ENCODE measurements at places on chromosomes 5 and 9.

DNA sequence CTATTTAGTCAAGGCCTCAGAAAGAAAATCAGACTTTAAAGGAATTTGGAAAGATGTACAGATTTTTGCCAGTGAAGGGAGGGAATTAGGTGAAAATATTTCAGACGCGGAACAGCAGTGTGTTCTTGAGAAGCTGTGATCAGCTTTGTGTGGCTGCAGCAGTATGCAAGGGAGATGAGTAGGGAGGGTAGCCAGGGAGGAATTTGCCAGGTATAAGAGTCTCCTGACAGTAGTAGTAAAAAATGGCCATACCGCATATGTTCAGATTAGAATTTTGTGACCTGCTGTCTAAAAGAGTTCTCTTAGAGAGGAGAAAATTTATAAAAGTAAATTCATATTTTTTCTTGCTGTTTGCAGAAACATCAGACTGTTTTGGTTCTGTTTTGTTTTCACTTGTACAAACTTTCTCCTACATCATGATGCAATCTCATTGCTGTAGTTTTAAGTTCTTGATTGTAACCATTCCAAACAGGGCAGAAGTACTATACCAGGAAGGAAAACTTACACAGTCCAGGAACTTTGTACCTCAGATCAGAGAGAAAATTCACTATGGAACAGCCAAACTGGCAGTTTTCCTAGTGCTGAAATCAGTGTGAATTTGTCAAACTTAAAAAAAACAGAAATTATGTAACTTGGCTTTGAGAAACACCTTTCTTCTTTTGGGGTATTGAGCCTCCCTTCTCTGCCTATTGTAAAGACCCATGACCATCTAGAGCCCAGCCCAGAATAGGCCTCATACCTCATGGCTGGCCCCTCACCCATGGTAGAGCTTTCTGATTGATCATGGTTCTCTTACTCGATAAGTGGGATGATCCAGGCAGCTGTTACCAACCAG, 78.4 kb upstream of the NR3C1 start:
- no peak for DNase-seq

- no peak for DNase-seq
Observed at GRCh38 chr5:2167671-2168070, 284.9 kb upstream of the IRX4 start.

DNA sequence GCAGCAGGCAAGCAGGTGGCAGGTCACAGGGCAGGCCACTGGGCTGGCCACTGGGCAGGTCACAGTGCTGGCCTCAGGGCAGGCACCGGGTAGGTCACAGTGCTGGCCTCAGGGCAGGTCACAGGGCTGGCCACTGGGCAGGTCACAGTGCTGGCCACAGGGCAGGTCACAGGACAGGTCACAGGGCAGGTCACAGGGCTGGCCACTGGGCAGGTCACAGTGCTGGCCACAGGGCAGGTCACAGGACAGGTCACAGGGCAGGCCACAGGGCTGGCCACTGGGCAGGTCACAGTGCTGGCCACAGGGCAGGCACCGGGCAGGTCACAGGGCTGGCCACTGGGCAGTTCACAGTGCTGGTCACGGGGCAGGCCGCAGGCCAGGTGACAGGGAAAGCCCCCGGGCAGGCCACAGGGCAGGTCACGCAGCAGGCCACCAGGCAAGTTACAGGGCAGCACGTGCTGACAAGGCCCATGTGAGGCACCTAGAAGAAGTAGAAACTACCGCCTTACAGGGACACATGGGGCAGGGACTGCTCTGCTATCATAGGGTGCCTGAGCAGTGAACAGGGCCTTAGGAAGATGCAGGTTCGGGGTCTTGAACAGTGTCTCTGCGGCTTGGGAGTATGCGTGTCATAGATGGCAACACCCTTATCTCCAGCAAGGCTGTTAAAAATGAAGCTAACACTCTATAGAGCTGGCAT, 18.6 kb upstream of the MED10 start:
- DNase-seq = no peak

DNA sequence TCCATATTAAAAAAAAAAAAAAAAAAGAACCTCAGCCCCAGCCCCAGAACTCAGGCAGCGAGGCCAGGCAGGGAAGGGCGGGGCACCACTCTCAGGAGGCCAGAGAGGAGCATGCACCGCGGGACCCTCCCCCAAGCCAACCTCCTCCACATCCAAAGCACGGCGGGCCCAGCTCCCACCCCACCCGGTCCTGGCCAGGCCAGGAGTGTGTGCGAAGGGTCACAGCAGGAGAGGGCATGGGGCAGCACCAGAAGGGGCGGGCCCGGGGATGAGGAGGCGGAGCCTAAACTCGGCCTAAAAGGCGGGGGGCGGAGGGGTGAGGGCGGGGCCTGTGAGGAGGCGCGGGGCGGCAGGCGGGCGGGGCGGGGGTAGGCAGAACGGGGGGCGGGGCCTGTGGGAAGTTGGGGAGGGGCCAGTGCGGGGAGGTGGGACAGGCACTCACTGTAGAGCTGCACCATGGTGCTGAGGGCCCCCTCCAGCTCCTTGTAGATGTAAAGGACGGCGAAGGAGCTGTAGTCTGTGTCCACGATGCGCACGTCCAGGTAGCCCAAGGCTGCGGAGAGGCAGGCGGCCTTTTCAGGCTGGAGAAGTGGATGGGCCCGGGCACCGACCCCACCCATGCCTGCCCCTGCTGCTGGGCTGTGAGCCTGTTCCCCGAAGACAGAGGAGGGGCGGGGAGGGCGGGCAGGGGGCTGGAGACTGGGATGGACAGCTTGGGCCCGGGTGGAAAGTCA, 1.2 kb downstream of the LCN15 start:
- peak; percentile 72 for DNase-seq

GRCh38 chr5:73263001-73263710, 90.2 kb downstream of the TMEM174 start:
- DNase-seq = no peak

GRCh38 chr9:137721479-137721878, 102.7 kb downstream of the EHMT1 start:
- DNase-seq = no peak

DNA sequence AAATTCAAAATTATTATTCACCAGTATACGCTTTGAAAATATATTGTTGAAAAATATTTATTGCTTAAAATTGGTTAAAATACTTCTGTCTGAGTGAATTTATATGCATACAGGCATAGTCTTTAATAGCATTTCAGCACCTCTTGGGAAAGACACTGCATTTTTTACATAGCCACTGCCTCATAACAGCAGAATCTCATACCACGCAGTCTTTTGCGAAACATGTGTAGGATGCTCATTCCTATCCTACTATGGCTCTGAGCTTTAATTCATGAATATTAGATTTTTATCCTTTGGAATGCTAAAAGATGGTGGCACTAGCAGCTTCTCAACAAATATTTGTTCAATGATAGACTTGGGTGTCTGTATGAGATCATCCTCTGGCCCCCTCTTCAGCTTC, 94.0 kb upstream of the SH3GL2 start:
- DNase-seq = no peak

GRCh38 chr5:40976836-40977235, 67.5 kb downstream of the C7 start:
- no peak for DNase-seq

DNA sequence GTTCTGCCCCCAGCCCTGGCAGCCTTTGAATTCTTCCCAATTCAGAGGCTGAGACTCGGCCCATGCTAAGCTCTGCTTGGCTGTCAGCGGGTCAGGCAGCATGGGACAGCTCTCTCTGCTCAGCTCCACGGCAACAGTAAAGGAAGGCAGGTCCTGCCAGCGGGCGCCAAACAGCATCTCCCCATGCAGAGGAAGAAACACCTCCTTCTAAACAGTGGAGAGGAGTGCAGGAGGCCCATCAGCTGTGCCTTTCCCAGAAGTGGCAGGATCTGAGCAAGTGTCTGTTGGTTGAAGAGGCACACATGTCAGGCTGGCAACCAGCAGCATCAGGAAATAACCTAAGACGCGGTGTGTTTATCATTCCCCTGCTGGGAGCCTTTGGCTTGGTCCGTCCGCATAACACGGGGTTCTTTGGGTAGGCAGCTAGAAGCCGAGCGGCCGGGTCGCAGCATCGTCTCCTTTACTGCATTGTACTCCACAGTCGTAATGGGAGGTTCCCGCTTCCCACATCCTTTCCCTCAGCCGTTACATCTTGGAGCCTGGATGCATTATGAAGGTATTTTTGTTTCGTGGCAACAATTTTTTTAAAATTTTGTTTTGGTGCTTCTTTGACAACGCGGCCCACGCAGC, 42.7 kb upstream of the NCS1 start:
- no peak for DNase-seq

GRCh38 chr9:3992924-3993323, 306.9 kb downstream of the GLIS3 start:
- DNase-seq = peak; percentile 16

DNA sequence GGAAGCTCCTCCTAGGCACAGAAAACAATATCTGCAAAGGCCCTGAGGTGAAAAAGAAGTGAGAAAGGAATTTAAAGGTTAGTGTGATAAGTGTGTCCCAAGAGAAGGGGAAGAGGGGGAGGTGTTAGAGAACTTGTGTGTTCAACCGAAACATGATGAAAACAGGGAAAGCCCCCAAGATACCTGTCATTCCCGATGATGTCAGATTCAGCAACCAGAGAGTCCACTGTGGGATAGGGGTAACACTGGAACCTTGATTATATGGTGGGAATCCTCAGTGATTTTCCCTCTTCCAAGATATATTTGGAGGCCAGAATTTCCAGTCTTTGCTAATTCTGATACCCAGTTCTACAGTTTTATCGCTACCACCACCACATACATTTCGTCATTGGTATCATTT, 15.5 kb upstream of the BNC2 start:
- no peak for DNase-seq

GRCh38 chr9:79221084-79221483, 350.7 kb upstream of the TLE4 start:
- DNase-seq = no peak

- DNase-seq = peak; percentile 44
Observed at GRCh38 chr9:16154521-16155078, 601.8 kb downstream of the CCDC171 start.

GRCh38 chr9:122080986-122081385, 12.1 kb downstream of the TTLL11 start:
- DNase-seq = no peak

GRCh38 chr5:61933787-61934626, 372.0 kb upstream of the KIF2A start:
- peak; percentile 76 for DNase-seq

DNA sequence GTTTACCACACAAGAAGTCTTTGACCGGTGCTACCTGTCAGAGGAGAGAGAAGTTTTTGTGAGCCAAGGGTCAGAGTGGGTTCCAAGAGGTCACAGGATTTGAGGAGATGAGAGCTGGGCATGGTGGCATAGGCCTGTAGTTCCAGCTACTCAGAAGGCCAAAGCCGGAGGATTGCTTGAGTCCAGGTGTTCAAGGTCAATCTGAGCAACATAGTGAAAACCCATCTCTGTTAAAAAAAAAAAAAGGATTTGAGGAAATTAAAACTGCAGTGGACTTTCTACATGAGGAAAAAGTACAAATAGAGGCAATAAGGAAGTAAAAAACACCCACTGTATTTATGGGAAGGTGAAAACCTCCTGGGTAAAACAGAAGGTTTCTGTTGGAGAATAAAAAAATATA, 63.8 kb downstream of the PHAX start:
- DNase-seq = no peak

GRCh38 chr9:133538851-133539833, 4.6 kb downstream of the ADAMTSL2 start:
- peak; percentile 56 for DNase-seq

DNA sequence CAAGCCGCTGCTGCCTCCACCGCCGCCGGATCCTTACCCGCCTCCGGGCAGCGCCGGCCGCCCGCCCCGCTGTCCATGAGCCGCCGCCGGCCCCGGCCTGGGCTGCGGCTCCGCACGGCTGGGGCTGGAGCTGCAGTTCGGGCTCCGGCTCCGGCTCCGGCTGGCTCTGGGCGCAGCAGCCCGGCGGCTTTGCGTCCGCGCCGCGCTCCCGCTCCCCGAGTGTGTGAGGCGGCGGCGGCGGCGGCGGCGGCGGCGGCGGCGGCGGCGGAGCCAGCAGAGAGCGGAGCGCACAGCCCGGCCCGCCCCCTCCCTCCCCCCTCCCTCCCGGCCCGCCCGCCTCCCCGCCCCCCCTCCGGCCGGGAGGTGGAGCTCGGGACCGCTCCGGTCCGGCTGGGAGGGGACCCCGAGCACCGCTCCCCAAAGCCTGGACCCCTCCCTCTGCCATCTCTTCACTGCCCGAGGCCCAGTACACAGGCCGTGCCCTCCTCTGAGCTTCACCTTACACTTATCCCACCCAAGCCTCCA, at the start of gene PCDH1:
Gene PCDH1, minus strand, starts transcription at position 225 of the 525 bp plus-strand sequence. Its CDS starts 148 bp downstream, at position 77.
- DNase-seq = peak; percentile 22

DNA sequence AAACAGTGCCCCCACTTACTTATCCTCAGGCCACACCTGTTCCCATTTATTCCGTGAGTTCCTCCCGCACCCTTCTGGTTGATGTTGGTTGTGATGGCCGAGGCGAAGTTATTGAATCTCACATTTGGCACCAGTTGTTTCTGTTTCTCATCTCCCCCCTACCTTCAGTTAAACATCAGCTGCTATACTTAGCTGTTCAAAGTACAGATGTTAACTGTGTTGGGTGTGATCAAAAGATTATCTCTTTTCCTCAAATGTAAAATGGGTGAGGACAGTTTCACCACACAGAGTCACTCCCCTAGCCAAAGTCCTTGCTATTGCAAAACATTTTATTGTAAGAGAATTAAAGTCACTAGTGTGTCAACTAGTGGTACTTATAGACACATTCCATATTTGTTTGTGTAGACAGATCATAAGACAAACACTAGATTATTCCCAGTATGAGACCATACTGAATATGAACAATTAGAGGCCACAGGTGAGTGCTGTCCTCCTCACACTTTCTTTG, 43.2 kb upstream of the PRSS3 start:
- DNase-seq = no peak

- no peak for DNase-seq
Observed at GRCh38 chr9:100586093-100586492, 8.2 kb downstream of the CAVIN4 start.

- no peak for DNase-seq
Observed at GRCh38 chr9:109600142-109600541, 102.0 kb upstream of the PTPN3 start.

GRCh38 chr5:31722111-31722510, 83.2 kb downstream of the PDZD2 start:
- DNase-seq = no peak

GRCh38 chr9:78539904-78540303, 243.0 kb downstream of the PSAT1 start:
- no peak for DNase-seq

DNA sequence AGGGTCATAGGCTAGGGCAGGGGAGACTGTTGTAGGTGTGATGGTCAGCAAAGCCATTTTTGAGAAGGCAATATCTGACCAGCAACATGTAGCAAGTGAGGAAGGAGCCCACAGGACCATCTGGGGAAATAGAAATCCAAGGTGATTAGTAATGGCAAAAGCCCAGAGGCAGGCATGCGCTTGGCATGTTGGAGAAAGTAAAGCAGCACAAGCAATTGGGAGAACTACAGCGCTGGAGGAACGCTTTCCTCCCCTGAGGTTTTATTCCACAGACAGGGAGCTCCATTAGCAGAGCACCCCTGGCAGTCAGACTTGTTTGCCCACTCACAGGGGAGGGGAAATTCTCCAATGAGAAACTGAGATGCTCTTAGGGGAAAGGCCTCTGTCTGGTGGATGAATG, 54.8 kb upstream of the FOXB2 start:
- no peak for DNase-seq
